ENCODE measurements at places on chromosomes 2 and 18.

GRCh38 chr18:51153659-51154371, 43.7 kb downstream of the MEX3C start:
- DNase-seq = no peak

DNA sequence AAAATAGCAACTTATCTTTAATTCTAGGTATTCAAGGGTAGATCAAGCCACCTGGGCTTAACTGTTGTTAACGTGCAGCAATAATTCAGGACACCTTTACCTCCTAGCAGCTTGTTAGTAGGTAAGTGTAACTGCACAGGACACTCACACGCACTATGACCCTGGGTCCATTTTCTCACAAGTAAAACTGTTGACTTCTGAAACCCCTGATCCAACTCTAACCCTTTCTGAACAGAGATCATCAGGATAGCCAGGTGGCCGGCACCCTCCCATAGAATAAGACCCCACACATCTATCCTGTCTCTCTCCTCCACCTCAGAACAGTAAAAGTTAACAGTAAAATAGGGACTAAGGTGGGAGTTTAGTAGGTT, 610 bp downstream of the SPC25 start:
- DNase-seq = no peak

GRCh38 chr2:176612736-176613135, 343.5 kb downstream of the MTX2 start:
- no peak for DNase-seq

DNA sequence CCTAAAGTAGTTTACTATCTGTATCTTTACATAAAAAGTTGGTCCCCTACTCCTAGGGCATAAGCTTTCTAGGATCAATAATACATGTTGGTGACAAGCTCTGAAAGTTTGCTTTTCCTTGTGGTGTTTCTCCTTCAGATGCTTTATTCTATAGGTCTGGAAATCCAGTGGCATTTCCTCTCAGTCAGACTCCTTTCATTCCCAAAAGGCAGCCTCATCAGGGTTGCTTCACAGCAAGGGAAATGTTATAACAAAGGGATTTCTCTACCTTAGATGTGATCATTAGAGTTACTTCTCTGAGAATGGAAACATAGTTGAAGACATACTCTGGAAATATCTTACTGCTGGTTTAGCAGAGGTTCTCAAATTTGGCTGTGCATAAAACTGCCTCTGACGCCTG, 1072.4 kb upstream of the ZEB2 start:
- no peak for DNase-seq

DNA sequence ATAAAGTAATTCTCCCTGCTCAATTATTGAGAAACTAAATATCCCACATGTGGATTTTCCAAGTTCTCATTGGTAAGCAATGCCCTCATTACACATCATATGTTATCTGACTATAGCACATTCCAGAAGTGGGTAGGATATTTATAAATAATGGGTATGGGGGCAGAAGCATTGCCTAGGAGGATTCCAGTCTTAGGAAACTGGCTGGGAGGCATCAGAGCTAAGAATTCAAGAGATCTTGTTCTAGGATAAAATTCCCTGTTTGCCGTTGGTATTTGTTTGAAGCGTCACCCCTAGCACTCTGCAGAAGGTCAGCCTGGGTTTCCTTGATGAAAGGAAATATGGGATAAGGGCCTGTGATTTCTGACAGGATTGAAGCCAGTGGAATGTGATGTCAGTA, 20.1 kb downstream of the SIX2 start:
- no peak for DNase-seq

- DNase-seq = no peak
Observed at GRCh38 chr18:36158266-36158867, 28.7 kb downstream of the ELP2 start.

DNA sequence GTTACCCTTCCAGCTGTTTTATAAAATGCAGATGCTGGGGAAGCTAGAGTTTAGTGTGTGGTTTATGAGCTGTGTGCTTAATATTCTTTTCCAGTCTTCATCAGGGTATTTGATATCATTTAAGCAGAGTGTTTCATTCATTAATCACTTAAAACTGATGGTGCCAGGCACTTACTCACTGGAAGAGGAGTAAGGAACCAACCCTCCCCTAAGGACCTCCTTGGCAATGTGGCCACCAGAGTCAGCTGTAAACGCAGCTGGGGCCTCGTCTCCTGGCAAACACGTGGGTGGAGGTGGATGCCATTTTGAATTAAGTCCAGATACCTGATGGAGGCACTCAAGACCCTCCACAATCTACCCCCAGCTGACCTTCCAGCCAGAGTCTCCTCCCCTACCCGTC, 331.6 kb downstream of the CLIP4 start:
- no peak for DNase-seq

GRCh38 chr2:233901367-233901766, 15.8 kb upstream of the TRPM8 start:
- no peak for DNase-seq

GRCh38 chr2:174931724-174932123, 73.5 kb downstream of the CHN1 start:
- DNase-seq = no peak

- DNase-seq = no peak
Observed at GRCh38 chr2:37544591-37545031, 126.8 kb downstream of the CDC42EP3 start.

GRCh38 chr2:120468136-120468535, 122.2 kb downstream of the INHBB start:
- no peak for DNase-seq

DNA sequence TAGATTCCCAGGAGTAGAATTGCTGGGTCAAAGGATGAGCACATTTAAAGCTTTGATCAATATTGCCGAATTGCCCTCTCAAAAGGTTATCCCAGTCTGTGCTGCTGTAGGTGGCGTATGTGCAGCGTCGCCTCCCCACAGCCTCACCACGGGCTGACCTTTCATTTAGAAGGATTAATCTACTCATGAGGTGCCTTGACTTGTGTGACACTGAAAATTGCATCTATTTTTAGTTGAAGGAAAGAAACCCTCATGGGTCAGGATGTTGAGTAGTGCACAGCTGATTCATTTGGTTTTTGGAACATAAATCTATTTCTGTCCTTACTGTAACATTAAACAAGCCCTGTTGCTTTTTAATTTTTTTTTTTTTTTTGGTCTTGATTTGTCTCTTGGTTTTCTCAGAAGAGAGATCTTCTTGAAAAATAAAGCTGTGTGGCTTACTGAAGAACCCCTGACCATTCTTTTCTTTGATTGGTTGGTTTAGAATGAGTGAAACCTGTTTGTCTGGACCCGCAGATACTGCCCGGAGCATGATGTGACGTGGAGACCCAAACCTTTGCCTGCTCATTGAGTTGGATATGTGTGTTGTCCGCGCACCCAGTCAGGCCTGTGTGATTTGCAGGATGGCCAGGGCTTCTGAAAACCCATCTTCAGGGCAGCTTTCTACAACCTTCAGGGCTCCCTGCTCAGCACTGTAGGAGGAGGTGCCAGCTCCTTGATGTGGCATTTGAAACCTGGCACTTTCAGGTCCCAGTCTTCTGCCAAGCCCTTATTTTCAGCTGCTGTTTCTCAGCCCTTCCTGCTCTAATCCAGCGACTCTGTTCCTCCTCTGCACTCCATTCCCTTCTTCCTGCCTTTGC, 61.0 kb downstream of the LPIN1 start:
- no peak for DNase-seq

DNA sequence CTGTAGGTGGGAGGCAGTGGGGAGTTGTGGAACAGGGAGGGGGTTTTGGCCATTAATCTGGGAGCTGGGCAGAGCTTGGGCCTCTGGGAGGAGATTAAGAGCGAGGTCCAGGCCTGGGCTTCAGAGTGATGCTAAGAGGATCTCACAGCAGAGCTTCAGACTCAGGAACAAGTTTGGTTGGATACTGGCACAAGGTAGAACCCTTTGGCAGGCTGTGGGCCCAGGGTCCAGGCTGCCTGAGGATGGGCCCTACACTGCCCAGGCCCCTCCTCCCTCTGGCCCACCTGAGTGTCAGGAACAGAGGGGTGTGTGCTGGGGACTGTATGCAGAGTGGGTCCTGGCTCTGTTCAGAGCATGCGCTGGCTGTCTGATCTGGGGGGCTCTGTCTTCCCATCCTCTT, 334.9 kb downstream of the CYP26B1 start:
- no peak for DNase-seq

- no peak for DNase-seq
Observed at GRCh38 chr2:66565291-66565690, 130.4 kb downstream of the MEIS1 start.

DNA sequence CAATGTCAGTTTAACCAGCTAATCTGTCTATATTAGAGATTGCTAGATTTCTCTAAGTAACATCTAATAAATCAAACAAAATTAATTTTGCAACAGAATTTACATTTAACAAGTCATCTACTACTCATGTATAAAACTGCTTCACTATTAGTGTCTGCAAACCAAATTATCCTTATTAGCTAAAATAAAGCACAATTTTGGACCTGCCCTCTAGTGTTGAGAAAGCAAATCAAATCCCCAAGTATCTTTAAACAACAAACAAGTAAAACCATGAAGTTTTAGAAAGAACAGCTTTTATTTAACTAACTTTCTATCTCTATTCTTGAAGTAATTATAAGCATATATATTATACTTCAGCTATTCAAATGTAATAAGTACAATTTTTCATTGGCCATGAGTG, 113.1 kb upstream of the SP3 start:
- DNase-seq = no peak

GRCh38 chr2:19003554-19003953, 354.9 kb downstream of the OSR1 start:
- no peak for DNase-seq

DNA sequence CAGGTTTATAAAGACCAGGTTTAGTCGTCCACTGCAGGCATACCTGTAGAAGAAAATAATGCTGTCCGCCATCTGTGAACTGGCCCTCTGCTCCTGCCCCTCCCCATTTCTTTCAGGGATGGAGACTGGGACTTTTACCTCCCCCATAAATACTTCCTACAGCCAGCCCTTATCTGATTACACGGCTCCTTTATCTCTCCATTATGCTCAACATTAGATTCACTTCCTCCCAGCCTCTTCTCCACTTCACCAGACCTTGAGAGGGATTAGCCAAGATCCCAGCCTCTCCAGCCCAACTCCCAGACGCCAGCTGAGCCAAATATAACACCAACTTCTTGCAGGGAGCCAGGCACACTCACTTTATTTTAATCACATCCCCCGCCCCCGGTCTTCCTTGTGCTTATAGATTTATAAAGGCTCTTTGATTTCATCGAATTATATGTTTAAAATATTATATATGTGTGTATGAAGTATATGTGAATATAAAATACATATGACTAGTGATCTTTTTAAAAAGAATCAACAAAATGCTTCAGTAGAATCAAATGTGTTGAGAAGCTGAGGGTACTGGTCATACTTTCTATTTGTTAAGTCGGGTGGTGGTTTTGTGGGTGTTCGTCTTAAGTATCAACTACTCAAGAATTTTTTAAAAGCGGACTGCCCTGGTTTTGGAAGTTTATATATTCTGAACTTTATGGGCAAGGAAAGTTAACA, 81.0 kb downstream of the SPRED2 start:
- DNase-seq = no peak

Data from inflammatory macrophage (primary cell).